Posterior vena cava (tissue), 2 donors: ENCODE measurements at places on chromosomes 5 and 9.

- peak; percentile 67 for DNase-seq
Observed at GRCh38 chr5:180648658-180649296, 623 bp downstream of the FLT4 start.

DNA sequence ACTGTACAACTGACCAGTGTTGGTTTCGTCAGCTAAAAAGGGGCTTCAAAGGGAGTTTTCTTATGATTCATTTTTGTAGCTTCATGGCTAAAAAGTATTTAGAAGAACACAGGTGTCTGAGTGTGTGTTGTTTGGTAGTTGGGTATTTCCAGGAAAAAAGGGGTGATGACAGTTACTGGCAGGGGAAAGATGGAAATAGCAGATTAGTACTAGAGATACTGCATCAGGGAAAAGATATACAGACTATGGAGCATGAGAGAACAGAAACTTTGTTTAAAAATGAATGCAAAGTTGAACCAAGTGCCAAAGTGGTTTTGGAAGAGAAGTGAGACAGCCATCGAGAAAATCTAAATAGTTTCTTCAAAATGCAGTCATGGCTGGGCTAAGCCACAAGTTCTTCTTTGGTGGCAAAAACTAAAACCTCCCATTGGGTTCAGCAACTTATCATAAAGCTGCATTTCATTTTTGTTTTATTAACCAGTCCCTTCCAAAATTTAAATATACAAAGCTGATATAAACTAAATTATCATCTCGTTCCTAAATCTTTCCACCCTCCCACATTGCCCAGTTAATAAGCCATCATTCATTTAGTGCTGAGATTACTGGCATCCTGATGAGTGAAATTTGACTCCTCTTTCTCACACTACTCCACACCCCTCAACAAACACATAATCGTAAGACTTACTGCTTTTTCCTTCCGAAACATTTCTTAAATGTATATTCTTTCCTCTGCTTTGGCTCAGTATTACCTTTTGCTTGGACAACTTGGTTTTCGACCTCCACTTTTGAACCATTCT, 33.5 kb downstream of the ELL2 start:
- no peak for DNase-seq

- no peak for DNase-seq
Observed at GRCh38 chr5:24388448-24388847, 256.3 kb downstream of the CDH10 start.

DNA sequence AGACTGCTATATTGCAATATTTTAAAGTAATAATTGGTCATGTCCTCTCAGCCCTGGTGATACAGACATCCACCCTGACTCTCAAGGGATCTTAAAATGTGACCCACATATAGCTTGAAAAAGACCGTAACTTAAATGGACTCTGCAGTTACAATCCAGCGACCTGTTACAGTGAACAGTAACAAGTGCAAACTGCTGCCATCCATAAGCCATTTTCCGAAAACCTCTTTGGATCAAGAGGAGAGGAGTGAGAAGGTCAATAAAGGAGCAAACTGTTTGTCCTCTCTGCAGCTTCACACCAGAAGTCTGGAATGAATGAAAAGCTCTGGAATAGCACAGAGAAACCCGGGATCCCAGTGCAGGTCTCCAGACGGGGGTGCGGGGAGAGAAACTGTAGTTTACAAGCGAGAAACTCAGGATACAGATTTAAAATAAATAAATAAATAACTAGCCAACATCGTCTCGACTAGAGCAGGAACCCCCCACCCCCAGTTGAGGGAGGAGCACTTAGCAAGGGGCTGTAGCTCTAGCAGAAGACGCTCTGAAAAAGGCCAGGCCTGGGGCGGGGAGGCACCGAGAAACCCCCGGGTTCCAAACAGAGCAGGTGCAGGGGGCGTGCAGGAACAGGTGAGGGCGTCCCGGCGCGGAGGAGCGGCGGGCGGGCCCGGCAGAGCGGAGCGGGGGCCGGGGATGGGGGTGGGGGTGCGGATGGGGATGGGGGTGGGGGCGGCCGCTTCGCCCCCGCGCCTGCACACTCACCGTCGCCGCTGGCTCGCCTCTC, 572 bp downstream of the ZDHHC21 start:
- peak; percentile 76 for DNase-seq

DNA sequence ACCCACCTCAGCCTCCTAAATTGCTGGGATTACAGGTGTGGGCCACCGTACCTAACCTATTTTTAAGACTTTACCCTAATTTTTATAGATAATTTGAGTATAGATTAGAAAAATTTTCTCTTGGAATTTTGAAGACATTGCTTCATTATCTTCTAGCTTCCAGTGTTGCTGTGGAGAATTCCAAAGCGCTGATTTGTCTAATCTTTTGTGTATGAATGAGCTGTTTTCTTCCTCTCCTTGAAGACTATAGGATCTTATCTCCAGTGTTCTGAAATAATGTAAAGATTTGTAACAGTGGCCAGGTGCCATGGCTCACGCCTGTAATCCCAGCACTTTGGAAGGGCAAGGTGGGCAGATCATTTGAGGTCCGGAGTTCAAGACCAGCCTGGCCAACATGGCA, 5.7 kb upstream of the SNX24 start:
- no peak for DNase-seq

DNA sequence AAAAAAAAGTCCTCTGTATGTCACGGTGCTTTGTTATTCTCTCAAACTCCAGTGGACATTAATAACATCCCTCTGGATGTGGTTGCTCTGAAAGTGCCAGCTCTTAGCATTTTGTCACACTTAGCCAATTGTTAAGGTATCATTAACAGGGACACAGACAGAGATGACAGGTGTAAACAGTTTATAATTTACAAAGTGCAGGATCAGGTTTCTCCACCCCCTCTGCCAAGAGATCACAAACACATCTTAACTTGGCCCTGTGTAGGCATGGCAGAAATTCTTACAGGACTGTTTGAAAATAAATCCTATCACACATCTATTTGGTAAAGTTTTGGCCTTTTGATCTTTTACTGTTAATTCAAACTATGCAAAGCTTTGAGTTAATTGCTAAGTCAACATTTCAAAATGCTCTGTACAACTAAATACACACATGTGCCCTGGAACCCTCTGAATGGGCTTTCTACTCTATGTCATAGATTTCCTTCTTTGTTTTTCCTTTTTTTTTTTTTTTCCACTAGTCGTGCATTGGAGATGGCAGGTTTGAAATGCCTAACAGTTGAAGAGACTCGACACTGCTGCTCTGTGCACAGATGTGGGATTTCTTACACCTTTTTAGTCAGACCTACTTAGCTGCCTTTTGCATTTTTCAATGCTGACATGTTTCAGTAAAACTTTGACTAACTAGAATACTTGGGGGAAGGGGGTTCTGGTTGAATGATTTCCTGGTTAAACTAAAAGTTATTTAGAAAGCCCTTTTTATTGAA, 41.7 kb downstream of the SEMA6A start:
- no peak for DNase-seq

- peak; percentile 73 for DNase-seq
Observed at GRCh38 chr5:1468629-1469527, 23.6 kb upstream of the SLC6A3 start.

GRCh38 chr9:77648234-77649108, at the start of gene GNA14:
Gene GNA14, minus strand, starts transcription at chr9:77648322. Its CDS starts 529 bp downstream, at chr9:77647793.
- peak; percentile 88 for DNase-seq

DNA sequence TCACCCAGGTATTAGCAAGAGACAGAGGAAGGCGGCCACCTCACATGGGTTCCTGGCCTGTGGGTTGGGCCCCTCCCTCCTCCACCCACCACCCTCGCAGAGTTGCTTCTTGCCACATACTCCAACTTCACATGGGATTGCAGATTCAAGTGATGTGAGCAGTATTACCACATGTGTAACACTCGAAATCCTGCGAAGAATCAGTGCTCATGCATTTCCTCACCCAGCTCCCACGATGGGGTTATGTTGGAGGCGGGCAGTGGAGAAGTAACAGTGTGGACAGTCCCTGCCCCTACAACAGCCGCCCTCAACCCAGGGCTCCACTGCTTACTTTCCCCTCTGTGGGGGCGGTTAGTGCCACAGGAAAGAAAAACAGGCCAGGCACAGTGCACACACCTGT, 3.9 kb upstream of the FBP1 start:
- no peak for DNase-seq

GRCh38 chr5:91053741-91054025, 329.4 kb downstream of the ARRDC3 start:
- DNase-seq: no peak

DNA sequence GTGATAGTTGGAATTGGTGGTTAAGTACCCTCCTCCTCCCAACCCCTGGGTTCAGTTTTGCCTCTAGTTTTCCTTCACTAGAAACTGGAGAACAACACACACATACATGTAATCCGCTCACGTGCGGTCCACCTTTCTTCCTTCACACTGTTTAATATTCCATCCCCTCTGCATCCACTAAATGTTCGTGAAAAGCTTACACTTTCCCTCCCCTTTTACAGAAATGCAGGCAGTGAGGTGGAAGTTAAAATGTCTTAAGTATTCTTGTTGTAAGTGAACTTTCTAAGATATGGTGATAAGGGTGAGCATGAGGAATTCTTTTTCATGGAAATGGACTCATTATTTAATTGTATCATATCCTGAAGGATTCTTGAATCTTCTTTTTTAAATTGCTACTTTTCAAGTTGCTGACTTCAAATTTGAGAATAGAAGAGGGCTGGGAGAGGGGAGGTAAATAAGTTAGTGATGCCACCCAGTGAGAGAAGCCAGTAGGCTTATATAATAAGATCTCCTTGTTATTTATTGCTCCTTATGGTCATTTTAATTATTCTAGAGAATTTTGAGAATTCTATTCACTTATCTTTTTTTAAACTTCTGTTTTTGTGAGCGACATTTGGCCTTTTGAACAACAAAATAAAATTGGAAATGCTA, 90.2 kb downstream of the TLE4 start:
- DNase-seq: no peak

- no peak for DNase-seq
Observed at GRCh38 chr5:150523472-150524350, 15.8 kb downstream of the NDST1 start.

- peak; percentile 84 for DNase-seq
Observed at GRCh38 chr5:170623576-170624181, 119.9 kb downstream of the KCNIP1 start.

DNA sequence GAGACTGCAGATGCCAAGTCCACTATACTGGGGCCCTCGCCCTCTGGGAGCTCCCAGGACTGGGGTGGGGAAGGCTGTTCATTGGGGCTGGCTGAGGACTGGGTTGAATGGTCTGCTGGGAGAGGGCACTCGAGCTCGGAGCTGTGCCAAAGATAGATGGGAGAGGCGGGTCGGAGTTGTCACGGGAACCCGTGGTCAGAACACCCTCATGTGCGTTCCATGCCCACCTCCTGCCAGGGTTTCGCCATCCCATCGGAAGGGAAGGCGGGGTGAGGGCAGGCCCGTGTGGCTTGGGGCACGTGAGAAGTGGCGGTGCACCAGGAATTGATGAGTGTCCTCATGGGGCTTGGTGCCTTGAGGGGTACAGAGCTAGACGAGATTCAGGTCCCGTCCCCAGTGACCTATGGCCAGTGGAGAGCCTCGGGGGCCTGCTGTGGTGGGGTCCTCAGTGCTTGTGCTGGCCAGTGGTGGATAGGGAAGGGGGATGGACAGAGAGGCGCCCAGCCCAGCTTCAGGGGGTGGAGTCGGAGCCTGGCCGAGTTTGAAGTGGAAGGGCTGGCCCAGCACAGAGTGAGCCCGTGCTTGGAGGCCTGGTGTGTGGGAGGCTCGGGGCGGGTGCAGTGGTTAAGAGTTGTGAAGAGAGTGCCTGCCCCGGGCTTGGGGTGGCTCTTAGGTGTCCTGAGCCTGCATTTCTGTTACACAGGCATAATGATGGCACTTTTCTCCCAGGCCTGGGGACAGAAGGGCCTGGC, 4.3 kb downstream of the CACFD1 start:
- no peak for DNase-seq

- no peak for DNase-seq
Observed at GRCh38 chr5:142915038-142915437, 144.9 kb downstream of the ARHGAP26 start.

GRCh38 chr5:59842999-59843398, 50.5 kb downstream of the PDE4D start:
- no peak for DNase-seq

GRCh38 chr5:162685302-162685701, 617.7 kb downstream of the GABRG2 start:
- no peak for DNase-seq
